ENCODE measurements at places on chromosomes 16 and 17. TPM values are rescaled to one million over a fixed set of nuclear protein-coding genes. Genes with fewer than 3 reads are reported as not detected.

The CTRB2 gene
- not detected for total RNA-seq

DNA sequence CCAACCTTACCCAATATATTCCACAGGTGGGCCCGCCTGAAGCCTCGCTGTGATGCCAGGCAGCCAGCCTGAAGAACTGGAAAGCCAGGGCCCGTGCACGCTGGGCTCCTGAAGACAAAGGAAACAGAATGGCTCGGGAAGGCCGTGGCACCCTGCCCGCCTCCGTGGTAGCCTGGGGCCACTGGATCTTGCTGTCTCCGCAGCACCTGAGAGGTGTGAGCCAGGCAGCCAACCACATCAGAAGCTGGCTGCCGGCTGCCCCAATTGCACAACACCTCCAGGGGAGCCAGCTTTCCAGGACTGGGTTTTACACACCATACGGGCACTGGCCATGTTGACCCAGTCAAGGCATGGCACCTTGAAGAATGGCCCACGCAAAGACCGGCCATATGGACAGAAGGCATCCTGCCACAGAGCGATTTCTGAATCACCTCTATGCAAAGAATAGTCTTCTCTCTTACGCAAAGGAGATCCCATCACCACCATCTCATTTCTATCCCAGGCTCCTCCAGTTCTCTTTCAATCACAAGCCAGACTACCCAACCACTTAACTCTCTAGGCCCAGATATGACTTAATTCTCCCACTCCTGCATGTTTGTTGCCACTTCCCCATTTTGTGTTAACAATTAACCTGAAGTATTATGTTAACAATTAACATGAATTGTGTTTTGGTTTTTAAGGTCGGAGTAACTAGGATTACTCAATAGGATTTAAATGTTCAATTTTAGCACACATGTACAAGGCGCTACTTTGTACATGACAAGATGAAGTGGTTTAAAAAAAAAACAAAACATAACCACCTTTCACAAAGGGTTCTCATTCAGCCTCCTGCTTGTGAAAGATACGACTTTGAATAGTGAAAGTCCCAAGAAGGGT, 32.1 kb downstream of the ZFHX3 start:
- DNase-seq, result peak; percentile 15

DNA sequence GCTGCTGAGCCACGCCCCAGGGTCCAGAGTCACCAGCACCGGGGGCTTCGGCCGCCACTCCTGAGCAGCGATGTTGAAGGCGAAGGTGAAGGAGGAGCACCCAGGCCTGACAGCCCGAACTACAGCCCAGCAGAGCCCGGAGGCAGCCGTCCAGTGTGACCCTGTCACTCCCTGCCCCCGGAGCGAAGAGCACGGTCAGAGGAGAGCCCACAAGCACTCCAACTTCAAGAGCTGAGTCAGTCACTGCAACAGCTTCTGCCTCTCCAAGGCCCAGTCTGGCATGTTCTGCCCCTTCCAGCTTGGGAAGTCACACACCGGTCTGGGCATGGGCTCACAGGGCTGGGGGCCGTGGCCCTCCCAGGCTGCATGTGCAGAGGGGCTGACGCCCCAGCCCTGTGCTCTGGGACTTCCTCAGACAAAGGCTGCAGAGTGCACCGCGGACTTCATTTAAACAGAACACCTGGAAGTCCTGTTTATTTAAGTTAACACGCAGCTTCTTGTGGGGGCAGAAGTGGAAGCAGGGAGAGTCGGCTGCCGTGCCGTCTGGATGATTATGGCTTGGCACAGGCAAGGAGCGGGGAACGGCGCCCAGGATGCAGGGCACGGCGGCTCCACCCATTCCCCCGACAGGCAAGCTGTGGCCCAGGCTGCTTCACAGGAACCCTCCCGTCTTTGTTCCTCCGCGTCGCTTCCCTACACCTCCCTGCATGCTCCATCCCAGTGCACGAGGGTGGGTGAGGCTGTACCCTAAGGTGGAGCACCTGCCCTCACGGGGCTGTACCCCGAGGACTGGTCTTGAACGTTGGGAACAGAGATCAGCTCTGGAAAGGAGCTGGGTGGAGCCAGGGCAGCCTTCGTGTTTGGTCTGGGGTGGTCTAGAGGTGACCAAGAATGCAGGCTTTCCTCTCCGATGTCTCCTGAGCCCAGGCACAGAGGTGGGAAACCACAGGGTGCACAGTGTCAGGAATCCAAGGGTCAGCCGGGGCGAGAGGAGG, 68.9 kb upstream of the METRNL start:
- no peak for DNase-seq

The EMC8 gene
- total RNA-seq, result 46.1 TPM

GRCh38 chr16:525520-526180, 1.9 kb upstream of the CAPN15 start:
- peak; percentile 88 for DNase-seq

The KCNJ2 gene
- total RNA-seq, result 0.36 TPM

DNA sequence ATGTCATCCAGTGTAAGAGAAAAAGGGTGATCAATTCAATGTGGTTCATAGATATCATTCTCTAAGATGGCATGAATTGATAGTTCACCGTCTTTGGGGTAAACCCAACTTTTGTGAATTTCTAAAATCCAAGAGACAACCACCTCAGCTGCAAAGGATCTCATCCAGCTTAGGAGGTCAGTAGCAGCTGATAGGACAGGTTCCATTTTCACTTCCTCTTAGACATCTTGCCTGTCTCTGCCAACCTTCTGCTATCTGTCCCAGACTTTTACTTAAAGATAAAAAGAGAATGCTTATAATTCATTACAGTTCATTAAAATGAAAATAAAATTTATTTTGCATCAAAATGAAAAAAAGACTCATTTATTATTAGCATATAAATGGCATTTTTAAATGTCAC, 468.2 kb downstream of the XYLT1 start:
- no peak for DNase-seq

DNA sequence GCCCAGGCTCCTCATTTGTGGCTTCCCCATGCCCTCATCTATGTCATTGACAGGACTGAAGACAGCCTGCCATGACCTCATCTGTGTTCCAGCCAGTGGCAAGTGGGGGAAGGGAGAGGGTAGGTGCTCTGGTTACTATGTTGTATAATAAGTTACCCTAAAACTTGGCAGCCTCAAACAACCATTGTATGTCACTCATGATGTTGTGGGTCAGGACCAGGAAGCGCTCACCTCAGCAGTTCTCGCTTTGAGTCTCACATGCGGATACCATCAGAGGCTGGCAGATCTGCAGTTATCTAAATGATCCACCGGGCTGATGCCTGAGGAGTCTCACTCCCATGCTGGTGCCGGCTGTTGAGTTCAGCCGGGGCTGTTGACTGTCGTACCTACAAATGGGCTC, 89.0 kb upstream of the TMEM97 start:
- no peak for DNase-seq

The HOXB13 gene
- 96.5 TPM for total RNA-seq

DNA sequence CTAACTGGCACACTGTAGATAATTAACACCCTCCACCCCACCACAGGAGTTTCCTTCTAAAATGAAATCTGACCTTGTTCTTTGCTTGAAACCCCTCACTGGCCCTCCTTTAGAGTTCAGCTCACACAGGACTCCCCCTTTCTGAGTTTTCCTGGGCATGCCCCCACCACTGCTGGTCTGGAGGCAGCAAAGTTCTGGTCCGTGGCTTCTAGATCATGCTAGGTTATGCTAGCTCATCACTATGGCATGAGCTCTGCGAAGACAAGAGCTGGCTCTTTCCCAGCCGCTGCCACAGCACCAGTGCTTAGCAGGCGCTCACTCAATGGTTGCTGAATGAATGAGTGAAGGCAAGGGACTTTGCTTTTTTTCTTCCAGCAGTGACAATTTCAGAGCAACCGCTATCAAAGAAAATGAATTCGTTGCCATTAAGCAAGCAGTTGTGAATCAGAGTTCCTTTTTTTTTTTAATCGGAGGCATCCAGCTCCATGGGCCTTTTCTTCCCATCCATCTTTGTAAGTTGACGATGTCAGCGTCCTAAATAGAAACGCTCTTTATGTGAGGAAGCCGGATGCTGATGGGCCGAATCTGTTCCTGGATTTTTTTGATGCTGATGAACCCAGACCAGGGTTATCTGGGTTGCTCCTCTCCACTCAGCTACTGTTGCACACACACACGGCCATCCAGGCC, 80.8 kb upstream of the NOL11 start:
- peak; percentile 25 for DNase-seq

- DNase-seq, result no peak
These were observed 76.3 kb downstream of the JPH3 start for GRCh38 chr16:87678618-87679017.

DNA sequence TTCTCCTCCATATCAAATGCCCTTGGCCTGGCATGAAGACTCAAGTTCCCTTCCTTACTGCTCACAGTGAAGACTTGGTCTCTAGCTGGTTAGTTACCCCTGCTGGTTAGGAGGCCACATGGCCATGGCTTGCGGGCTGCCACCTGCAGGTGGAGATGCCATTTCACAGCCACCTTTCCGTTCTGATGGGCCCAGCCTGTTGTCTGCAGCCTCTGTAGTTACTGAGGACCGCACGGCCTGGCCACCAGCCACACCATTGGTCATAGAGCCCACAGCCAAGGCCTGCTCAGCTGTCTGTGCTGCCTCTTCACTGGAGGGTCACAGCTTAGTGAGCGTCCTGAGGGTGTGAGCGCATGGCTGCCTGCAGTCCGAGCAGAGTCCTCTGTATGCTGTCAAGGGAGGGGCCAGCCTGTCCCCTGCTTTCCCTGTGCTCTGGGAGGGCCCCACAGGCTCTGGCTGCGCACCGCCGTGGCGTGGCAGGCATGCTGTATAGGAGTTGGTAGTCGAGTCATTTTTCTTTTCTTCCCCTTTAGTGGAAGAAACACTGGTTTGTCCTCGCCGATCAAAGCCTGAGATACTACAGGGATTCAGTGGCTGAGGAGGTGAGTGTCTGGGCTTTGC, 59.2 kb downstream of the PLD6 start:
- peak; percentile 54 for DNase-seq

GRCh38 chr17:10992106-10992880, 154.4 kb upstream of the PIRT start:
- DNase-seq, result no peak

- DNase-seq, result peak; percentile 23
These were observed 54.4 kb downstream of the C17orf67 start for GRCh38 chr17:56779322-56779721.

The TBC1D3I gene
- not detected for total RNA-seq

- no peak for DNase-seq
These were observed 56.7 kb downstream of the CEP112 start for GRCh38 chr17:66135219-66135618.

The PRSS27 gene
- total RNA-seq, result 1.2 TPM

The ZPBP2 gene
- not detected for total RNA-seq

Measured in PC-3 (cell line).